Naive thymus-derived CD8-positive, alpha-beta T cell (primary cell): ENCODE measurements at places on chromosomes 16 and 17.

- no peak for DNase-seq
Measured at GRCh38 chr17:77877646-77878355, 80.7 kb upstream of the TNRC6C start.

GRCh38 chr16:81708266-81709015 is 70.7 kb upstream of the PLCG2 start:
- no peak for DNase-seq

DNA sequence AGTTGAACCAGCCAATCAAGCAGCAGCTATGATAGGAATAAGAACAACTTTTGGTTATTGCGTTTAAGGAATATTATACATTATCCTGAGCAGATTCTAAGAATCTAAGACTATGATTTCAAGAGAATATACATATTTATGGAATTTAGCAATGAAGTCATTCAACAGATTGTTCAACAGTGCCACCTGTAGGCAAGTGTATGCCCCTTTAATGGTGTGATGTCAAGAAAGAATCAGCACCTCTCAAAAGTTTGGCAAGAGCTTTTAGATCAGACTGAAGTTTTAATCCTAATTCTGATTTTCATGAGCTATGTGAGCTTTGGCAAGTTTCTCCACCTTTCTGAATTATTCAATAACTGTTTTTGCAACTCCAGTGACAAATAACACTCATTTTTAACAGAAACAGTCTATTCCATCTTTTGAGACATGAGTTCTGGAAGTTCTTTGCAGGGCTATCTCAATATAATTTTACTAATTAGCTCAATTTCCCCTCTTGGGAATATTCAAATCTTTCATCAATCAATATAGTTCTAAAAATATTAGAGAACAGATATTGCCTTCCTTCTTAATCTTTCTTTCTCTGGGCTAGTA is 474.3 kb upstream of the TOM1L1 start:
- no peak for DNase-seq

DNA sequence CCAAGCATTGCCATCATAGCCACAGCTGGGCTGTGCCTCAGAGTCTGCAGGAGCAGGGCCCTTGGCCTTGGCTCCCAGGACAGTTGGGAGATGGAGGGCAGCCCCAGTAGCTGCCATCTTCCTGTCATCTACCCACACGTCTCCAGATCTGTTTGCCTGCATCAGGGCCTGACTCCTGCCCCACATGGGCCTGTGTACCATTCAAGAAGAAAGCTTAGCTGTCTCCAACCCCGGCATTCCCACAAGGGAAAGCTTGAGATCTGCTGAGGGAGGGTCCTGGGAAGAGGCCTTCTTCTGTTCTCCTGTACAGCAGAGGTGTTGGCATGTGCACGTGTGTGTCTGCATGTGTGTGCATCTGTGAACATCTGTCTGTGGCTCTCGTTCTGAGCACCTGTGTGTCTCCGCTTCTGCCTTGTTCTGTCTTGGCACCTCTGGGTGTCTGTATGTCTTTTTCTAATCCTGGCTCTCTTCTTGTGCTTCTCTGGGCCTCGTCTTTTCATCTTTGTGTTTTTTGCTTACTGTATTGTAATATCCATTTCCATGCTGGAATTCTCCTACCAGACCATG is 122.2 kb downstream of the MRM1 start:
- no peak for DNase-seq

DNA sequence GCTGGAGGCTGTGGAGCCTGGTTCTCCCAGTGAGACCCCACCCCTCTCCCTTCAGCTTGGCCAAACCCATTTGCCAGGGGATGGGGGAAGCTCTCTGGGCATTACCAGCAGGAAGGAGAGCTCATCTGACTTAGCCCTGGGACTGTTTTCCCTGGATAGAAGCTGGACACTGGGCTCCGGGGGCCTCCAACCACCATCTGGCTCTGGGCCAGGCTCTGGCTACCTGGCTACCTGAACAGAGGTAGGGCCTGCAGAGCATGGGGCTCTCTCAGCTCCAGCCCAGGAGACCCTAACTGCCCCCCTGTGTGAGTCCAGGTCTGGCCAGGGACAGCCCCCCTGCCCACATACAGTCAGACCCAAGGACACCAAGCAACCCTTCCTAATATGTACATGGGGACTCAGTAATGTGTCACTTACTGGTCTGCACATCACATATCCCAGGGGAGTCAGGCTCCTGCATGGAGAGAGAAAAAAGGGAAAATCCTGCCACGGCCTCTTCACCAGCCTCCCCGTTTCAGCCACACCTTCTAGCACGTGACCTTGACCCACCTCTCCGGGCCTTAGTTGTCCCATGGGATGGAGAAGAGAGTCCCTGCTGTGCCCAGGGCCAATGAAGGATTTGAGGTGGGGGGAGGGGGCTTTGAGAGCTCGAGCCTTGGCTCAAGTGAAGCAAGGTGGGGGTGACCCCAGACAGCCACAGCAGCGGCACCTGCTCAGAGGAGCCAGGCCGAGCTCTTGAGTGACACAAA is 13.8 kb downstream of the CNGB1 start:
- DNase-seq, result no peak

GRCh38 chr17:64968652-64969501 is 49.6 kb upstream of the LRRC37A3 start:
- no peak for DNase-seq

GRCh38 chr17:67238991-67239390 is 6.0 kb downstream of the HELZ start:
- no peak for DNase-seq

- no peak for DNase-seq
Measured at GRCh38 chr17:42442196-42442565, 16.5 kb upstream of the ATP6V0A1 start.

- DNase-seq, result peak; percentile 69
Measured at GRCh38 chr17:77494664-77495435, 354.1 kb downstream of the SEC14L1 start.

GRCh38 chr16:3837851-3838586 is 42.5 kb downstream of the CREBBP start:
- DNase-seq, result no peak

GRCh38 chr16:49936791-49937190 is 80.9 kb upstream of the ZNF423 start:
- no peak for DNase-seq

- DNase-seq, result no peak
Measured at GRCh38 chr16:83878838-83879237, 20.1 kb upstream of the MLYCD start.

DNA sequence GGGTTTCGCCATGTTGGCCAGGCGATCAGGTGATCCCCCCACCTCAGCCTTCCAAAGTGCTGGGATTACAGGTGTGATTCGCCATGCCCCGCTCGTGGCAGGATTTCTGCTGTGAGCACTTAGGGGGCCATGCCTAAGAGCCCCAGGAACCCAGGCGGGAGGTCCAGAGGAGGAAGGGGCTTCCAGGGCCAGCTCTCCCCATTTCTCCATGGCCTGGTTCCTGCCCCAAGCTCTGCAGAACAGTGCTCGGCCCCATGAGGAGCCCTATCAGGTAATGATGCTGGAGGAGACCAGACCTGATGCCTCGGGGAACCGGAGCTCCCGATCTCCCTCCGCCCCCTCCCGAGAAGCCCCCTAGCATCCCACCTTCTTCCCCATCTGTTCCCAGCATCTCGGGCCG is 53.6 kb downstream of the RMI2 start:
- DNase-seq, result no peak

- DNase-seq, result no peak
Measured at GRCh38 chr16:55671206-55671973, 15.6 kb downstream of the SLC6A2 start.

- DNase-seq, result no peak
Measured at GRCh38 chr16:69182730-69183416, 4.1 kb upstream of the SNTB2 start.

DNA sequence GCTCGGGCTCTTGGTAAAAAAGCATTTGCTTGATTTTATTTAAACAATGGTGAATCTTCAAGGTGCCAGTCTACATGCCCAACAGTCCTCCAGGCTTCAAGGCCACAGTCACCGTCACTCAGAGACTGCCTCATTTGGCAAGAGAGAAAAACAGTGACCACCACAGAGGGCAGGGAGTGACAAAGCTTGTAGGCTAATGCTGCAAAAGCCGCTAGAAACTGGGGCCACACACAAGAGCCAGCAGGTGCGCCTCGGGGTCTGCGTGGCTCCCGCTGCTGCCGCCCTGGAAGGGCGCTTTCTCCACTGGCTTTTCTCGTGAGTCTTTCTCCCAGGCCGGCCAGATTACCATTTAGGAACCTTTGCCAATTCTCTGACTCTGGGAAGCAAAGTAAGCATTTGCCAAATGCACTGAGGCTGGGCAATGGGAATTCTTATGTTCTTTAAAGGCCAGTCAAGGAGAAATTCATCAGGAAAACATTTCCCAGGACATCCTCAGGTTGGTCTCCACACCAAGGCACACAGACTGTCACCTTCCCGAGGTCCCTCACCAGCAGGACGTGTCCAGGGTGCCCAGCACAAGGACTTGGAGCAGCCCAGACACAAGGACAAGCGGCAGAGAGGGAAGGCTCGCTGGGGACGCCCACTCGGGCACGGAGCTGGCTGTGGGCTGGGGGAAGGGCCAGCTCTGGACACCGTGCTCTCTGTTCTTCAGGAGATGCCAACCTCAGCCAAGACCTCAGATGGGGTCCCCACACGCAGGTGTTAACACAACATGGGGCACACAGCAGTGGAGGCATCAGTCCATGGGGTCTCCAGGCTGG is 12.5 kb upstream of the C16orf95 start:
- DNase-seq, result no peak

GRCh38 chr16:17633181-17633951 is 162.6 kb upstream of the XYLT1 start:
- DNase-seq, result no peak

GRCh38 chr16:51996516-51996915 is 550.4 kb downstream of the TOX3 start:
- DNase-seq, result no peak

DNA sequence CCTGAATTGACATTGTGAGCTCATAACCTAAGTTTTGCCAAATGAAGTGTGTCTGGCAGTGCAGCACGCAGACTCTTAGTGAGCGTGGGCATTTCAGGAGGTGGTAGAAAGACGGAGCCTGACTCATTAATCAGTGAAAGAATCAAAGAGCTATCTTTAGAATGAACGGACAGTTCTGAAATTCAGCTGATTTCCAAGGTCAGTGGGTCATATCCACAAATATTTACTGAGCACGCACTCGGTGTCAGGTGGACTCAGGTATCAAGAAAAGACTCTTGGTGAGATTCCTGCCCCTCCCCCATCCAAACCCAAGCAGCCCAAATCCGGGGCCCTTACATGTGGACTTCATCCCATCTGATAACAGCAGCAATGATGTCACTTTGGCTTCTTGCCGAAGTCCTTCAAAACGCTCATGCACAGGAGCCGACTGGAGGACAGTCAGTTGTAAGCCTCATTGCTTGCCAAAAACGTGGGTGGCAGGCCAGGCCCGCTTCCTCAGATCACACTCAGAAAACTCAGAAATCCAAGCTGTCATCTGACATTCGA is 185.8 kb downstream of the HS3ST3A1 start:
- DNase-seq, result no peak

GRCh38 chr17:46038937-46039336 is 39.9 kb downstream of the STH start:
- no peak for DNase-seq

- DNase-seq, result no peak
Measured at GRCh38 chr16:81717662-81718189, 61.4 kb upstream of the PLCG2 start.

DNA sequence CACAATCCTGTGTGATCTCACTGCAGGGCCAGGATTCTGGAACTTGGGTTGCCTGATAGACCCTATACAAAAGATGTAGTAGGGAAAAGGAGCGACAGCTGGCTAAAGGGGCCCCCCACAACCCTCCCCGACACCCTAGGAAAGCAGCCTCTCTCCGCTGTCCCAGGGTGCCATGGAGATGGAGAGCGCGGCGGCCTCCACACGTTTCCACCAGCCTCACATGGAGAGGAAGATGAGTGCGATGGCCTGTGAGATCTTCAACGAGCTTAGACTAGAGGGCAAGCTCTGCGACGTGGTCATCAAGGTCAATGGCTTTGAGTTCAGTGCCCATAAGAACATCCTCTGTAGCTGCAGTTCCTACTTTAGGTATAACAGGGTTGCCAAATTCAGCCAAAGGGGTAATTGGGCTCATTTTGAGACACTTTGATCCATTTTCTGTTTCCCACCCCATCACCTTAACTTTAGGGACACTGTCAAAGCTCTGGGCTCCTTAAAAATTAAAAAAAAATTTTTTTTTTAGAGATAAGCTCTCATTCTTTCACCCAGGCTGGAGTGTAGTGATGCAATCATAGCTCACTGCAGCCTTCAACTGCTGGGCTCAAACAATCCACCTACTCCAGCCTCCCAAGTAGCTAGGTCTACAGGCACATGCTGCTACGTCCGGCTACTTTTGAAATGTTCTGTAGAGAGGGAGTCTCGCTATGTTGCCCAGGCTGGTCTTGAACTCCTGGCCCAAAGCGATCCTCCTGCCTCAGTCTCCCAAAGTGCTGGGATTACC is at the start of gene KLHL10:
Gene KLHL10, plus strand, starts transcription at position 65 of the 778 bp plus-strand sequence. Its CDS starts 108 bp downstream, at position 173.
- DNase-seq, result no peak

DNA sequence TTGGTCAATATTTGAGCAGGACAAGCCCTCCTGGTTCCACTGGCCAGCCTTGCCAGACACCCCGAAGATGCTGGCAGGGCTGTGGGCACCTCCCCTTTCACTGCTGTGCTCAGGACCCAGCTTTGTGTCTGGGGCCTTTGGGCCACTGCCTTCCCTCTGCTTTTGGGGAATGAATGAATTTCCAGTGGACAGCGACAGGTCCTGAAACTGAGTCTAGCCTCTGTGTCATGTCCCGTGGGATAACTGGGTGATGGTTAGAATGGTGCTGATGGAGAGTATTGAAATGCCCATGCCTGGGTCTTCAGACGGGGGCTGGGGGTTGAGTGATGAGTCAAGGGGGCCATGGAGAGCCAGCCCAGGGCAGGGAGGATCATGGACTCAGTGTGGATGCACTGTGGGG is 135.8 kb downstream of the FOXL1 start:
- DNase-seq, result no peak

DNA sequence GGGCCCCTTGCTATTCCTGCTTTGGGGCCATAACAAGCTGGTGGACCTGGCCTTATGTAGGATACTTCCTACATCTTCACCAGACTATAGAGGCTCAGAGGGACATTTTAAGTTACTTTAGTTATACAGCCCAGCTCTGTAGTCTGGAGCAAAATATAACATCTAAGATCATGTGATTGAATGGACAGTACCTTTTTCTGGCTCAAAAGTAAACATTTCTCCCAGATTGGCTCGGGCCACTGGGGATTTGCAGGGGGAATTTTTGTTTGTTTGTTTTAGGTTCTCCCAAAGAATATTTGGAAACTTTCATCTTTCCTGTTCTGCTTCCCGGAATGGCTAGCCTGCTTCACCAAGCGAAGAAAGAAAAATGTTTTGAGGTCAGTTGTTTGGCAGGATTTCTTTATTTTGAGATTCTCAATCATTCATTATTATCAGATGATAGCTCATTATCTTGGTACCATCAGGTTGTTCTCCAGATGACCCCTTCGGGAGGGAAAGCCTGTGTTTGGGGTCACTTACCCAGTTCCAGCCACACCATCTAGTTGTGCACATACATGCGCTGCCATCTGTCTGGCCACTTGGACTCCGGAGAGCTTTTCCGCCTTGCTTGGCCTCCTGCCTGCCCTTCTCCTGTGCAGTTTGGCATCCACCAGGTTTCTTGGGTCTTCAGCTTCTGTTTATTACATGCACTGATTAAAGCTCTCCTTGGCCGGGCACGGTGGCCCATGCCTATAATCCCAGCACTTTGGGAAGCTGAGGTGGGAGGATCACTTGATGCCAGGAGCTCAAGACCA is 17.2 kb downstream of the IQCK start:
- no peak for DNase-seq
